ENCODE measurements at places on chromosomes 5 and 9.

DNA sequence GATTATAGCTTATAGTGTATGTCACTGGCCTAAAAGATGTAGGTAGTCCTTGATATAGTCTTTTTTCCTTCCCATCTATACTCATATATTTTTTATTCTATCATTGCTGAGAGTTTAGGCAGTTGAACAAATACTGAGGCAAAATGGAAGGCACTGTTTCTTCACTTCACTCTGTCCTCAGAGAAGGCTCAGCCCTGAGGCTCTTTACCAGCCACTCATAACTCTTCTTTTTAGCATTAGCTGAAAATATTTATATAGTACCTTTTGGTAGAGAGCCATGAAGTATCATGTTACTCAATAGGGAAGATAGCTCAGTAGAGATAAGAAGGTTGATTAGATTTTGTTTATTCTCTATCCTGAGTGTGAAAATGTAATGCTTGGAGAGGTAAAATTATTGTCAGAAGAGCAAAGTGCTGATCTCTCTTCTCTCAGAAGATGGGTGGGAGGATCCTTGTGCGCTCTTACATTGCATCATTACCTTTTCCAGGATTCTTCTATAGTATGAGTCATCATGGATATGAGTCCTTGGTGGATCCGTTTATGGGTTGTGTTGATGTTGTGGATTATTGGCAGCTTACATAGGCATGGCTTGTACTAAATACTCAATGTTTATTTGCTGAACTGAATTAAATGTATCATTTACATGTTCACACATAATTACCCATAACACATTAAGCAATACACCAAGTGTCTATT, 88.1 kb downstream of the ANXA1 start:
- DNase-seq = no peak

DNA sequence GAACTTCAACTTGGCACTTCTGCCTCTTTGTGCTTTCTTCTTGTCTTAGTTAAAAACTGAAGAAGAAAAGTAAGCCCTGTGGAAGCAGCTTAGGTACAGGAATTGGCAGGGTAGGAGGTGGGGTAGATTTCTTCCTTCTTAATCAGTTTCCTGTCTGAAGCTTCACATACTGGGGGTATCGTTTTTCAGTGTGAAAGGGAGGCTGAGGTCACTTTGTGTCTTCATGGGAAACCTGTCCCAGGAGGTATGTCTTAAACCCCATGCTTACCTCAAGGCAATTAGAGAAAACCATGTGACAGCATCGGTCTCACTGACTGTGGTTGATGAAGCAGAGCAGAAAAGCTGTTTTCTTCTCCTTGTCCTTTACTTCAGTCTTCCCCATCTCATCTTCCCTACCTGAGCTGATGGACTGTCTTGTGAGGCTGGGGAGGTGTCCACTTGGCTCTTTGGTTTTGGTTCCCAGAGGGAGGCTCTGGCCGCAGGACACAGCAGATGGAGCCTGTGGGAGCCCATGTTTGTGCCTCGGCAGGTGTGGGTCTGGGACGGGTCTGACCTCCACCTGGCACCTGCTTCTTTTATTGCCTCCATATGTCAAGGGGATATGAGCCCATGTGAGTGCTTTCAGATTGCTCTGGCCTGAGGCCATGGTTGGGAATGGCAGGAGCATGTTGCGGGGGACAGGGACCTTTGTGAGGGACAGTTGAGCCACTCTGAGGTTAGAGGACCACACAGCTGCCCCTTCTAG, 47.0 kb downstream of the SH3GL2 start:
- no peak for DNase-seq

DNA sequence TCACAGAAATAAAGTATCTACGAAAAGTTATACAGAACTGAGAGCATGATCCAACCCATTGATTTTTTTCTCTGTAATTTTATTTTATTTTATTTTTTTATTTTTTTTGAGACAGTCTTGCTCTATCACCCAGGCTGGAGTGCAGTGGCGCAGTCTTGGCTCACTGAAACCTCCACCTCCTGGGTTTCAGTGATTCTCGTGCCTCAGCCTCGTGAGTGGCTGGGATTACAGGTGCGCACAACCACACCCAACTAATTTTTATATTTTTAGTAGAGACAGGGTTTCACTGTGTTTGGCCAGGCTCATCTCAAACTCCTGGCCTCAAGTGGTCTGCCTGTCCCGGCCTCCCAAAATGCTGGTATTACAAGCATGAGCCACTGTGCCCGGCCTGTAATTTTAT, 107.3 kb downstream of the VPS13A start:
- no peak for DNase-seq

DNA sequence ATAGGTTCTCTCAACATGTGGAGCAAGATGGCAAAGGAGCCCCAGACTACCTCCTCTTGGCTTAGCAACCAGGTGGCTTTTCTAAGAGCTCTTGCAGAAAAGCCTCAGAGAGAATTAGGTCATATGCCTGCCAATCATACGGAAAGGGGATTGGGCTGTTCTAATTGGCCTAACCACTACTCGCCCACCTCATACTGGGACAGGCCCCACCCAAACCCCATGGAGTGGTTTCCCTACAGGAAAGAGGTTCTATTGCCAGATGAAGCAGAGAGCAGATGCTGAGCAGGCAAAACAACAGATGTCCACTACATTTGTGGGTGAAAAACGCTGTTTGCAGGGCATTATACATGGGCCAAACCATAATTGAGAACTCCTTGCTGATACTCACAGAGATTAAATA, 29.0 kb downstream of the ABLIM3 start:
- no peak for DNase-seq

DNA sequence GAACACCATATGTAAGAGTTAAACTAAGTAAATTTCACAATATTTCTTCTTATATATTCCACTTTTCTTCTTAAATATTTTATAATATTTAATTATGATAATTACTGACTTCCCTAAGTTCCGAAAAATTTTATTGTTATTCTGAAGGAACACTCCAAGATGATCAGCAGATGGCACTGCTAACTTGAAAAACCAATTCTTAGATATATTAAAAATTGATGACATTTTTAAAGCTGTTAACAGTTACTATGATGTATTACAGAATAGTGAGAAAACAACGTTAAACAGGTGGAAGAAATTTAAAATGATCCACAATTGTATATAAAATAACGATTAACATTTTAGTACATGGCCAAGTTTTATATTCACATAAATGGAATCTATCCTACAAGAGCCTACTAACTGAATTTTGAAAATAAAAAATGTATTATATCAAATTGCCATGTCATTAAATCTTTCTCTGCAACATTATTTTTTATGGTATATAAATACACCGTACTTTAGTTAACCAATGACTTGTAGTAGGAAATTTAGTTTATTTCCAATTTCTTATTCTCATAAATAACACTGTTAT, 30.1 kb upstream of the MUSK start:
- no peak for DNase-seq

- DNase-seq = no peak
These were observed 6.2 kb downstream of the NR6A1 start for GRCh38 chr9:124764774-124765438.

GRCh38 chr9:119337573-119337972, 31.7 kb downstream of the BRINP1 start:
- no peak for DNase-seq

GRCh38 chr9:5893591-5894236, 3.0 kb downstream of the MLANA start:
- no peak for DNase-seq

GRCh38 chr9:127144670-127145445, 22.4 kb upstream of the ANGPTL2 start:
- no peak for DNase-seq
